ENCODE measurements at places on chromosomes 2 and 18.
A peak's percentile ranks its signal among the peaks of the same experiment; 100 is the strongest.

GRCh38 chr2:85680707-85681371, 12.8 kb upstream of the SFTPB start:
- DNase-seq, result peak; percentile 48

- no peak for DNase-seq
Observed at GRCh38 chr2:7879483-7879835, 802.4 kb upstream of the ID2 start.

GRCh38 chr2:128520791-128521190, 202.1 kb upstream of the HS6ST1 start:
- peak; percentile 92 for DNase-seq

DNA sequence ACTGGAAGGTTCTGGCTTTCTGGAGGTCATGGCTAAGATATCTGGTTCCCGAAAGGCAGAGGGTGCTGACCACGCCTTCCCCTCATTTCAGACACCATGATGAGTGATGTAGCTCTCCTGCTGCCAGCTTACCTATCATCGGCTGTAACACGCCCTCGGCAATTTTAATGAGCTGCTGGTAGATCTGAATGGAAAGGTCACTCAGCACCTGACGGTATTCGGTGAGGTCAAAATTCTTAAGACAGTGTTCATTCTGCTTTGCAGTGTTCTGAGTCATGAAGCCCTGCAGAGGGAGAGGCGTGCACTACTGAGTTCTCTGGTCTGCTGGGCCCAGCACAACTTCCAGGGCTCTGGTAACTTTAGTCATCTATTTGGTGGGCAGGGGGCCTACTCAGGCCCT, 25.7 kb upstream of the ACAA2 start:
- no peak for DNase-seq

DNA sequence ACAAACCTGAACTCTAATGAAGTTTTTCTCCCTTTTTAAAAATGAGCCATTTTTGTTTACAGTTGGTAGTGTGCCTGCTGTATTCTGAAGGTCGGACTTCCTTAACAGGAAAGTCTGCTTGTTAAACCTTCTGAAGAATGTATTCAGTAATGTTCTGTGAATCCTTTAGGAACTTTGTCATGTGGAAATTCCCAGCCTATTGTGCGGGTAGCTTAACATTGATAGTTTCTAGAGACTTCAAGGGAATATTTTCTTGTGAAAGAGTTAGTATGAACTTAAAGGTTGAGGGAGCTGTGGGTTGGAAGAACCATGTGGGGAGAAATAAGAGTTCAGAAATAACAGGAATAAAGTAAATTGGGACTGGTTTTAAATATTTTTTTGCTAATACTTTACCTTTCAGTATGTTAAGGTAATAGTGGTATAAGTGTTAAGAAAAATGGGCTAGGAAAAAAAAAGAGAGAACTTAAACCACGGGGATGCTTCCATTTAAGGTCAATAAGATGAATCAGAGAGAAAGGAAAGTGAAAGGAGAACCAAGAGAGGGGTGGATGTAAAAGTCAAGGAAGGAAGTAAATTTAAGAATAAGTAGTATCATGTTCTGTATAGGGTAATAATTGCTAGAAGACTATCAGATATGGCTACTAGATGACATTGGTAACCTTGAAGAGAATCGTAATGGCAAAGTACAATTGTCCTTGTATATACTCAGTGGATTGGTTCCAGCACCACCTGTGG, 90.5 kb downstream of the PMS1 start:
- DNase-seq, result no peak

GRCh38 chr2:17940091-17940630, 61.7 kb downstream of the KCNS3 start:
- DNase-seq, result no peak

DNA sequence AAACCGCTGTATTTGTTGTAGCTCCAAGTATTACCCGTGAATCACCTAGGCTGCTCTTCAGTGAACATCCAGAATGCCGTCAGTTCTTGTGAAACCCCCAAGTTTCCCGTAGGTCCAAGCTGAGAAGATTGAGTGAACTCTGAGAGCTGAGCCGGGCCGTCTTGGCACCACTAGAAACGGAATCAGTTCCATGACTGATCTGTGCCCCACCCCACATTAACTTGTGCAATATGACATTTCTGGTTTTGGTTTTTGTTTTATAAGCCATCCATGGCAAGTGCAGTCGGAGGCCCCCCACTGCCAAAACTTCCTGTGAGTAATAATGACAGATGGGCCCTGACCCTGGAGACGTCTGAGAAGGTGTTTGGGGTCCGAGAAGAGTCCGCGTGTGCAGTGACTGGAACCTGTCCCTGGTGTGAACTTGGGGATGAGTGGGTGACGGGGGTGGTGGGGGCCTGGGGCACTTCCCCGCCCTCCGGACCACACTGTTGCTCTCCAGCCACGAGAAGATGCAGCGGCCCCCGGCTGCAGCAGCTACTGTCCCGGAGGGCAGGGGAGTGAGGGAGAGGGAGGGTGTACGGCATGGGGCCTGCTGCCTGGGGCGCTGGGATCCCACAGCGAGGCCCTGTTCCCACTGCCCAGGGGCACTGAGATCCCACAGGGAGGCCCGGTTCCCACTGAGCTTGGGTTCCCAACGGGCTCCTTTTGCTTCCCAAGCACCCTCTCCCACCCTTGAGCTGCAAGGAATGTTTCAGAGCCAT, 26.5 kb downstream of the NFATC1 start:
- no peak for DNase-seq

- DNase-seq, result no peak
Observed at GRCh38 chr2:127901339-127902056, 15.7 kb upstream of the AMMECR1L start.

DNA sequence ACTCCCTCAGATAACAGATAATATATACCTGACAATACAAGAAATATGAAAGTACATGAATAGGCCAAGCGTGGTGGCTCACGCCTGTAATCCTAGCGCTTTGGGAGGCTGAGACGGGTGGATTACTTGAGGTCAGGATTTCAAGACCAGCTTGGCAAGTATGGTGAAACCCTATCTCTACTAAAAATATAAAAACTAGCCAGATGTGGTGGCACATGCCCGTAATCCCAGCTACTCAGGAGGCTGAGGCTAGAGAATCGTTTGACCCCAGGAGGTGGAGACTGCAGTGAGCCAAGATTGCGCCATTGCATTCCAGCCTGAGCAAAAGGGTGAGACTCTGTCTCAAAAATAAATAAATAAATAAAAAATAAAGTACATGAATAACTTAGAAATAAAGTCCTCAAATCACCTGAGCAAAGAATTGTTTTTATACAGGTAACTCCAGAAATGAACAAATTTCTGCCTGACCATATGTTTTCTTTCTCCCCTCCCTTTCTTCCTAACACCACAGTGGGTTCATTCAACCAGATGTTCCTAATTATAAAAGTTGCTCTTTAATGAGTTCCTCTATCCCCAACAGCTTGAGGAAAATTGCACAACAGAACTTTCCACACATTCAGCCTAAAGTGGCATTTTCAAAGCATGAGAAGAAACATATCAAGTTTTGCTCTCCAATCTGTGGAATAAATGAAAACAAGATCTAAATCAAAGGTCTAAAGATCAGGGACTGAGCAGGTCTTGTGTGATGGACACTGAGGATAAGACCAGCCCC, 33.6 kb upstream of the AP1S3 start:
- no peak for DNase-seq

GRCh38 chr2:111616651-111617218, 267.3 kb downstream of the ANAPC1 start:
- no peak for DNase-seq

DNA sequence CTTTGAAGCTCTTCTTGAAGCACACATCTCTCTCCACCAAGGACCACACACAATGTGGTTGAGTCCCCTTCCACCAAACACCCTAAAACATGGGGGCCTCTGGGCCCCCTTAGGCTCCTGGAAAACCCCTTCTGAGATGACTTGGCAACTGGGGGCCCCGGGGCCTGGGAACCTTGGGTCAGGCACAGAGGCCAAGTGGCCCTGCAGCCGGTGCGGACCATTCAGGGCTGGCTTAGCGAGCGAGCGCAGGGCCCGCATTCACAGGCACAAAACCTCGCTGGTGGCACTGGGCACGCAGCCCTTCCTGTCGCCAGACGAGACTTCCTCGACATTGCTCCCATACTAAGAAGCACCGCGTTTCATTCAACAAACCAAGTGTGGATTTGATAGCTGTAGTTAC, 111.2 kb upstream of the ID2 start:
- DNase-seq, result no peak

DNA sequence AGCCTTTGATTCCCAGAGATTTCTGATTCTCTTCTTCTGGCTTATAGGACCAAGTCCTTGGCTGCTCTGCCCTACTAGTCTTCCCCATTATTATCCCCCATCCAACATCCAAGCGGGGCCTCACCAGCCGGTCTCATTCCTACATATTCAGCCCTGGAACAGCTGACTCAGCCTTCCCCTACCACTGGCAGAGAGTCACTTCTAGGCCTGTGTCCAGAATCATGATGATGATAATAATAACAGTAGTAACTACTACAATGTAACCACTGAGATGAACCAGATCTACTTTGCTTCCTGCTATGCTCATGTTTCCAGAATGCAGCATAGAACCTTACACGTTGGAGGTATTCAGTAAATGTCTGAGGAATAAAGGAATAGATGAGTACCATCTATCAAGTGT, 295.2 kb downstream of the SRBD1 start:
- no peak for DNase-seq

DNA sequence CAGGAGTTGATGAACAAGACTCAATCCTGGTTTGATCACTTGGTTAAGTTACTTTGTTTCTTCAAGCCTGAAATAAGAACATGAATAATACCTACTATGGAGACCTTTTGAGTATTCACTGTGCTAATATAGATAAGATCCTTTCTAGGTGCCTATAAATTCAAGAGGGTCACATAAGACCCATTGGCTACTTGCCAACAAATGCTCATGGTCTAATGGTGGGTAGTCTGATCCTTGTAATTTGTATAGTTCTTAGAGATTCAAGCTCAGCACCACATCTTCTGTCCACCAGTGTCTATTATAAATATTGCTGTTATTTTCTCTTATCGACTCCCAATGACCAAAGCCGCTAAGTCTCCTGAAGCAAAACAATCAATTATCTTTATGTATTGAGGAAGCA, 27.4 kb upstream of the ACSL3 start:
- no peak for DNase-seq

- DNase-seq, result peak; percentile 87
Observed at GRCh38 chr2:16005816-16006536, 65.6 kb downstream of the MYCN start.

DNA sequence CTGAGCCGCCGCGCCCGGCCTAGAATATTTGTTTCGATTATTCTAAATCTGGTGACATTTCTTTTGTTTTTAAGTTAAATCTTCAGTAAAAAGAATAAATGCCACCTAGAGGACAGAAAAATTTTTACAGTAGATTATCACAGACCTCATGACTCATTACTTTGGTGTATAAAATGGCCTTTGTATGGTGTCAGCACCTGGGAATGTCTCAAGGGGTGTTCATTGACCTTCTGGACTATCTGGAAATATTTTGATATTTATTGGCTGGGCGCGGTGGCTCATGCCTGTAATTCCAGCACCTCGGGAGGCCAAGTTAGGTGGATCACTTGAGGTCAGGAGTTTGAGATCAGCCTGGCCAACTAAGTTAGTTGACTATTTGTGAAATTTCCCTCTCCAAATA, 30.3 kb upstream of the SLC30A6 start:
- peak; percentile 70 for DNase-seq

DNA sequence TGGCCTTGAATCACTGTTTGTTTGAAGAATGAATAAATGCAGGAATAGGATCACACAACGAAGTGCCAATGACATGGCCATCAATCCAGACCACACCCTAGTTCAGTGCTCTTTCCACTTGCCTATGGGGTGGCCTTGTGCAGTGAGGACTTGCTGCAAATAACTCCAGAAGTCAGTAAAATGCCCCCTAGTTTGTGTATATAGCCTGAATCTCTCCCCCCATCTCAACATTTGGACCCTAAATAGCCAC, 299 bp downstream of the FABP1 start:
- DNase-seq, result no peak

DNA sequence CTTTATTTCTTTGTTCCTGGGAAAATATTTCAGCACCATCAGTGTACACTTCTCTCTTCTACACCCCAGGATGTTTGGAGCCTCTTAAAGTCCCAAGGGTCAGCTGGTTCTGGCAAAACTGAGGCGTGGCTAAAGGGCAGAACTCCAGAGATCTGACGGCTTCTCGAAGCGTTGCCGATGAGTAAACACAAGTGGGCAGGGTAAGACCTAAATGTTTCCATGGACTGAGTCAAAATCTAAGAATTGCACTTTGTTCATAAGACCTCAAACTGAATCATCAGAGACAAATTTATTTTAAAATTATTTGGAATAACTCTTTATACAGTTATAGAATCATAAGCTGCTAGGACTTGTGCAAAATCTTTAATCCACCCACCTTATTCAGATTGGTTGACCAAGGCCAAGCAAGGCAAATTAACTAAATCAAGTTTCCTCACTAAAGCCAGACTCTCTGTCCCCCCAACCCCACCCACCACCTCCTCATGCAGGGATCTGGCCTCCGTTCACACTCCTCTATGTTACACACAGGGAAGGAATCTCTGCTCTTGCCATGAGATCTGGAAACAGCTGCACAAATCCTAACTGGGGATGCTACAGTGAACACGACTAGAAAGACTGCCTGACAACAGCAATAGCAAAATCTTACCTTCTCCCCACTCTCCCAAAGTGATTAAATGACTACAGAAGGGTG, 342.6 kb upstream of the KLHL29 start:
- DNase-seq, result no peak

DNA sequence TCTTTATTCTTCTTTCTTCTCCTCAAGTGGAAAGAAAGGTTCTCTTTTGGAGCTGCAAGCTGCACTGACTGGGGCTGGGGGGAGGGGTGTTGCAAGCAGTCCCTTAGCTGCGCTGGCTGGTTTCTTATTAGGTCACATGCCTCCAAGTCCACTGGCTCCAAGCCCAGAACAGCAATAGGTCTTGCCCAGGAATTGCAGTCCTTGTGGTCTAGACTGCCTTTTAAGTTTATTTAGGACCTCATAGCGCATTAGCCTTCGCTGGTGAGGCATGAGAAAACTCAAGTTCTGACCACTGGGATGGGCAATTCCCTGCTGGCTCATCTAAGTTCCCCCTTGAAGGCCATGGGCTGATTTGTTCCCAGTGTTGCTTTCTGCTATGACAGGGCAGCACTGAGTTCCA, 138.6 kb upstream of the SCN7A start:
- no peak for DNase-seq

DNA sequence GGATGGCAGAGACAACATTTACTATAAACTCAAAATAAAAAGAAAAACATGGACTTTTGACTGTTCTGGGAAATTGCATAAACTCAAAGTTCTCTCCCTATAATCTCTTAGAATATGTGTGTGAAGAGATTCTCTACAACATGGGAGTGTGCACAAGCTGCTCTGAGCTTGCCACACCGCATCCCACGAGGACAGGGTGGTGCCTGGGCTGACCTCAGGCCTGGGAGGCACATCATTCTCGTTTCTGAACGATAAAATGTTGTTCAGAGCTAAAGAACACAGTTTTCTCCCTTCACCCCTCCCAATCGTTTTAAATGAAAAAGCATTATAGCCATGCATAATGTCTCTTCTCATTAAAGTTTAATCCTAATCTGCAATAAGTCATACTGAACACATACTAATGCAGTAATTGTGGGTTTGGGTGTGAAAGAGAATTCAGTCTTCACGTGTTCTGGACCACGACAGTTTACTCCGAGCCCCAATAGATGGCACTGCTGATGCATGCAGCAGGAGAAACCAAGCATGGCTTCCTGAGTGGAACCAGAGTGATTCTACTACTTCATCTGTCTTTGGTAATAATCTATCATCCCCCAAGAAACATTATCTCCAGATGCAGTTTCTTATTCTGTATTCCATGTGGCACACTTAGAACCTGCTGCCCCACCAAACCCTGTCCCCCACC, 46.9 kb upstream of the LAMA1 start:
- peak; percentile 25 for DNase-seq

Data from SW480 (cell line).